Activated T-cell treated with anti-CD3 and anti-CD28 coated beads, Interleukin-2, amount 50 U/mL, for 72 hours (primary cell): ENCODE measurements at places on chromosomes 2 and 18.

DNA sequence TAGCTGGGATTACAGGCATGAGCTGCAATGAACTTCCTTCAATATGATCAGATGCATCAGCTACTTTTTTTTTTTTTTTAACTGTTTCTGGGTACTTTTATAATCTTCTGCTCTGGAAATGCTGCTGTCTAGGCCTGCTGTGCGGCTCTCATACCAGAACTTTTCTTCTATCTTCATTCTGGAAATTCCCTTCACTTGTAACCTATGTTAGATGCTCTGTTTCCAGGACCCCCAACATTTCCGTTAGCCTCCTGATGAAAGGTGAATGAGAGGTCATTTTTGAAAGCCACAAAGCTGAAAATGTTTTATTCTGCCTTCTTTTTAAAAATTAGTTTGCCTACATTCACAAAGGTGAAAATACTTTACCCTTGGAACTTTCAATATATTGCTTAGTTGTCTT lies 8.6 kb downstream of the AGFG1 start:
- no peak for DNase-seq

DNA sequence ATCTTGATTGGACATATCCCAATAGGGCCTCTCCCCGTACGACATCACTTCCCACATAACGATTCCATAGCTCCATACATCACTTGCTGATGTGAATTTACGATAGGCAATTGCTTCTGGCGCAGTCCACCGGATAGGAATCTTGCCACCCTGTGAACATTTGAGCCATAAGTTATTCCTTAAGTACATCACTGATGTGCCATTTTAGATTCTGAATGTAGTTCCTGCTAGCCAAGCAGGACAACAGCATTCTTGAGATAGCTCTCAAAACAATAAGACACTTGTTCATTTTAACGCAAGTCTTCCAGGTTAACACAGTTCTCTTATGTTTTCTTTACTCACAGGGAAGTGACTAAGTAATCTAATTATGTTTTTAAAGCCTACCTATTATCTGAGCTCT lies 138.0 kb downstream of the EPHA4 start:
- no peak for DNase-seq

- DNase-seq, result no peak
These were observed 1.6 kb upstream of the RBM45 start for GRCh38 chr2:178110681-178111080.

DNA sequence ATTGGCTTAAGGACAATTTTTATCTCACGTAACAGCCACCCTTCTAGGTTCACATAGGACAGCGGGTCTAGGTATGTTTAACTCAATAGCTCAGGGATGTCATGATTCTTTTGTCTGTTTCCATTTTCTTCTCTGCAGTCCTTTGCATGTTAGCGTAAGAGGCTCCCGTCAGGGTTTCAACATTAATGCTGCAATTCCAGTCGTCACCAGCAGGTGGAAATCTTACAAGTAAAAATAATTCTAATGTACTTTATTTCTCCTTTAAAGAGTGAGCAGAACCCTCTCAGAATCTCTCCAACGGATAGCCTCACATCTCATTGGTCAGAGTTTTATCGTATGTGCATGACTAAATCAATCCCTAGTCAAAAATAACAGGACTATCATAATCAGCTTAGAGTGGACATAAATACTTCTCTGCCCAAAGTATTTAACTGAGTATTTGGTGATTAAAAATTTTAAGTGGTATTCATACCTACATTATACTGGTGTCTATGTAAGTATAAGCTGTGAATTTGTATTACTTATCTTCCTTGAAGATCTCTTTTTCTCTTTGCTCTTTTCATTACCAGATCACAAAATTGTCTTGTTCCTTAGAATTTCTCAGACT lies 487.2 kb upstream of the GCFC2 start:
- peak; percentile 19 for DNase-seq

DNA sequence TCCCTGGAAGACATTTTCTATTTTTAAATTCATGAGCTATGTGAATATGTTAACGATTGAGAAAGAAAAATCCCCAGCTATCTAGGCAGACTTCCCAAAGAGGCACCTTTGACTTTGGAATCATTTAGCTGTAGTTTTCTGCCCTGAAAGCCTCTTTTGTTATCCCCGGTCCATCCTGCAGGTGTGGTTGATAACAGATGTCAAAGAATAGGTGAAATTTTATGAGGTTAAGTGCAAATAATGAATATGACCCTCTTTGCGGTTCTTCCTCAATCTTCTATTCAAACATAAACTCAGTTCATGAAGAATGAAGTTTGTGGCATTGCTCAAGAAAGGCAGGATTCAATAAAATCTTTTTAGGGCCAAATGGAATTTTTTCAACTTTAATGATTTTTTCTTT lies 51.6 kb upstream of the ATP8B1 start:
- no peak for DNase-seq

DNA sequence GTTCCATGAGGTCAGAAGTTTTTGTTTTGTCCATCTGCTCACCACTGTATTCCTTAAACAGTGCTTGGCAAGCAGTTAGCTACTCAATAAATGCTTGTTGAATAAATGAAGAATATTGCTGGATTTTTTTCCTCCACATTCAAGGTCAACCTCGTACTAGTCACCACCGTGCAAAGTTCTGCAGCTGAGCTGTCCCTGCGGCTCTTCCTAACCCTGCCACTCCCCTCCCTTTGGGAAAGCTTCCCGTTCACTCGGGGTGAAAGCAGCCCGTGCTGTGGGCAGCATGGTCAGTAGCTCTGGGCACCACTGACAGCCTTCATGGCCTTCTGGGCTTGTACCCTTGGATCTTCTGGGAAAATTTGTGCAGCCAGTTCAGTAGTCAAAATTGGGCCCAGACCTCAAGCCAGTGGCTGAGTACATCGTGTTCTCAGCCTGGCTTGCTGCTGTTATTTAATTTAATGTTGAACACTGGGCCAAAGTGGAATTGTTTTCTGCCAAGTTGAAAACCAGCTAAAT lies 469.3 kb upstream of the RAB12 start:
- no peak for DNase-seq

- DNase-seq, result no peak
These were observed 417.0 kb upstream of the CHST9 start for GRCh38 chr18:27602092-27602491.

DNA sequence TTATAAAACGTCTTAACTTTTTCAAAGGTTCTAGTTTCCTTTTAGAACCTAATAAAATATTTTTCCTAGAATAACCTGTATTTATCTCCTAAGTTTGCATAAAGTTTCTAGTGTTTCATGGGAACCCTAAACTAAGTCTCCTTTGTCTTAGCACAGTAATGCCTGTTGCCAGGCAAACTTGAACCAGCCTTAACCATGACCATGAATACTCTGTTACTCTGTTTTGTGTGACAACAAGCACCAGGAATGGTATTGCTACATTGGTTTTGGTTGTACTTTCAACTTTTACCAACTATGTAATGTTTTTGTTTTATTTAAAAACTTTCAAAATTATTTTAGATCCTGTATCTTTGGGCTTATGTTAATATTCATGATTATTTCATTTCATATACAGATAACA lies 137.6 kb downstream of the CERS6 start:
- no peak for DNase-seq

DNA sequence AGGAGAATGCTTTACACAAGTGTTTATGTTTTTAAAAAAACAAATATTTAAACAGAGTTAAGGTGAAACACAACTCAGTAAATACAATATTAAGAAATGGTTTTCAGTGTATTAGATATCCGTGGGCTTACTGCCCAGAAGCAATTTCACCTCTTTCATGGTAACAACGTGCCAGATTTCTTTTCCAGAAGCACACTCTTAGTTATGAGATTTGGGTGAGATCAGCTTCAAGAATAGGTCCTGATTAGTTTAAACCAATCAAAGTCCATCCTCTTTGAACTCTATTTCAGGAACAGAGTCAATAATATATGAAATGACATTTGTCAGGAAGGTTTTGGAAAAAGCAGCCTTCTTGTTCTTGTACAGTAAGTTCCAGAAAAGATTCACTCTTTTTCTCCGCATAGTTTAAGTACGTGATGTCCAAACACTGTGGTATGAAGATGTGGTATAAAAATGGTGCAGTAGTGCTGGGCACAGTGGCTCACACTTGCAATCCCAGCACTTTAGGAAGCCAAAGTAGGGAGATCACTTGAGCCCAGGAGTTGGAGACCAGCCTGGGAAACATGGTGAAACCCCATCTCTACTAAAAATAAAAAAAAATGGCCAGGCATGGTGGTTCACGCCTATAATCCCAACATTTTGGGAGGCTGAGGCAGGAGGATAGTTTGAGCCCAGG lies 14.7 kb downstream of the USP34 start:
- no peak for DNase-seq

DNA sequence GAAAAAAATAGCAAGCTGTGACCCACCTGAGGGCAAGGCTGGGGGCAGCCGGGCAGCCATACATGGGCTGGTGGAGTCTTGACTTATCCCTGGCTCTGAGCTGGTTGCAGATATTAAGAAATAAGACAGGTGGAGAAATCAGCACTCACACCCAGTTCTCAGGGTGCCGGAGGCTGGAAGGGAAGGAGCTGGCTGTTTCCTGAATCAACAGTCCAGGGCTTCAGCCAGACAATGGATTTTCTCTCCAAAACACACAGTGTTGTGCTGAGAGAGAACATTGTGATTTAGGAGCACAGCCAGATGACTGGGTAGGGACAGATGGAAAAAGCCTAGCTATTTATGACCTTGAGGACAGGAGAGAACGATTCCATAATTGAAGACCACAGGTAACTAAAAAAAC lies 208.8 kb downstream of the LDLRAD4 start:
- no peak for DNase-seq

GRCh38 chr2:161010503-161011015 lies 149.7 kb upstream of the TANK start:
- no peak for DNase-seq

GRCh38 chr18:13447621-13448334 lies 229.2 kb downstream of the LDLRAD4 start:
- DNase-seq, result no peak

DNA sequence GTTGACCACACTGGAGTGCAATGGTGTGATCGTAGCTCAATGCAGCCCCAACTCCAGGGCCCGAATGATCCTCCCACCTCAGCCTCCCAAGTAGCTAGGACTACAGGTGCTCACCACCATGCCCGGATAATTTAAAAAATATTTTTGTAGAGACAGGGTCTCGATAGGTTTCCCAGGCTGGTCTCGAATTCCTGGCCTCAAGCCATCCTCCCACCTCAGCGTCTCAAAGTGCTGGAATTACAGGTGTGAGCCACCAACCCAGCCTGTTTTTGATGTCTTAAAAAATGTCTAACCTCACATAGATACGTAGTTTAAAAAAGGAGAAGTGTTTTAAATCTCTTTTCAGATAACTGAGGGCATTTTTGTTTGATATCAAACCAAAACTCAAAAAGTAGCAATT lies 37.6 kb downstream of the IMPA2 start:
- DNase-seq, result no peak

- no peak for DNase-seq
These were observed 98.1 kb downstream of the SPATS2L start for GRCh38 chr2:200404615-200405014.

GRCh38 chr18:58529714-58530354 lies 99.1 kb downstream of the ALPK2 start:
- peak; percentile 63 for DNase-seq
